ENCODE measurements at places on chromosomes 1 and 21.

GRCh38 chr1:170310951-170311350 is 165.2 kb downstream of the NTMT2 start:
- DNase-seq: no peak

DNA sequence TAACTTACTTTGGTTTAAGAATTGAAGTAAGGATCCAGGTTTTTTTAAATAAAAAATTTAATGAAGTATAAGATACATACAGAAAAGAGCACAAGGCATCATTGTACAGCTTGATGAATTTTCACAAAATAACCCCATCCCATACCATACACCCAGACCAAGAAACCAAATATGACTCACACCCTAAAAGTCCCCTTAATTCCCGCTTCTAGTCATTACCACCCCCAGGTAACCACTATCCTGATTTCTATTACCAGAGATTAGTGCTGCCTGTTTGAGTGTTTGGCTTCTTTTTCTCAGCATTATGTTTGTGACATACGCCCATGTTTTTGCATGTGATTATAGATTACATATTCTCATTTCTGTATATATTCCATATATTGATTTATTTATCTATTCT is 98.5 kb upstream of the HIVEP3 start:
- no peak for DNase-seq

DNA sequence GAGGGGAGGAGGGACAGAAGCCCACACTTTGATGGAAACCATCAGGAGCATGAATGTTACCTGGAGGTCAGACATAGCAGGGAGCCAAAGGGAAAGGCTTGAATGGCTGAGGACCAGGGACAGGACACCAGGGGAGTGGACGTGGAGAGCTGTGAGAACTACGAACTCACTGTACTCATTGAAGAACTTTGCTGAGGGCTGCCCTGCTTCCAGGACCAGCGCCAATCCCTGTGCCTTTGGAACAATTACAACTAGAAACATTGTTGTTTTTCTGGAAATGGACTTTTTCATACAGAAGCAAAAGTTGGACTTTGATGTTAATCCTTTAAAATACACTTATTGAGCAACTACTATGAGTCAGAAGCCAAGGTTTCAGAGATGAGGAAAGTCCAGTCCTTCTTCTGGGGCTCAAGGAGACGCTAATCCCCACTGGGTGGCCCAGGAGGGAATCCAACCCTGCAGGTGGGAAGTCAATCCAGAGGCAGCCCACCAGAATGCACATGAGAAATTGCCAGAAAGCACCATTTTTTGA is 12.9 kb downstream of the TSPAN2 start:
- no peak for DNase-seq

- DNase-seq: no peak
Observed at GRCh38 chr1:50522691-50523342, 99.6 kb upstream of the DMRTA2 start.

DNA sequence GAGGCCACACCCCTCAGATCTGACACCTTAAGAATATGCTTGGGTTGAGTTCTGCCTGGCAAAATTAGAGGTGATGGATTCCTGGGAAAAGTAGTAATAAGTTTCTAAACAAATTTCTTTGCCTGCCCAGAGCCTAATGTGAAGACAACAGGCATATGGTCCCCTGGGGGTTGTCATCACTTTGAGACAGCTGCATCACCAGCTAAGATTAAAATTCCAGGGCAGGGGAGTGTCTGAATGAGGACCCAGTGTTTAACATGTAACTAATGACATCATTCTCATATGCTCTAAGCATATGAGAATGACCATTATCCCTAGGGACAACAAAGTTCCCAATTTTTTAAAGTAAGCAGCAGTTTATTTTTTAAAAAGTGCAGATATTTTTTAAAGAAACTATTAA is 432.2 kb downstream of the PCP4 start:
- DNase-seq: no peak
